ENCODE measurements at places on chromosomes 12 and 14.

DNA sequence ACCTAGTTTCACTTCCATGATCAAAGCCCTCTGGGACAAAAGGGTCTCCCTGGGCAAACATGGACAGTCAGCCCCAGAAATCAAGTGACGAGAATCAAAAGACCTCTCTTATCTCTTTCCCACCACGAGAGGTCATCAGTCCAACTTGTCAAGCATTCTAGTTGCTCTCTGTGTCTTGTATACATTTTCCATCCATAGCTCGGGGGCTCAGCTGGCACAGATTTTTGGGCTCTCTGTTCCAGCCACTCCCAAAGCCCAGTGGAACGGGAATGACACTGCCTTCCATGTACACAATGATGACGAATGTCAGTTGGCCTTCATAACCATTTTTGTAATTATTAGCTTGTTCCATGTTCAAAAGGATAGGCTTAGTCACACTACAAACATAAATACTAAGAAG, 29.7 kb downstream of the NOS1 start:
- no peak for DNase-seq

DNA sequence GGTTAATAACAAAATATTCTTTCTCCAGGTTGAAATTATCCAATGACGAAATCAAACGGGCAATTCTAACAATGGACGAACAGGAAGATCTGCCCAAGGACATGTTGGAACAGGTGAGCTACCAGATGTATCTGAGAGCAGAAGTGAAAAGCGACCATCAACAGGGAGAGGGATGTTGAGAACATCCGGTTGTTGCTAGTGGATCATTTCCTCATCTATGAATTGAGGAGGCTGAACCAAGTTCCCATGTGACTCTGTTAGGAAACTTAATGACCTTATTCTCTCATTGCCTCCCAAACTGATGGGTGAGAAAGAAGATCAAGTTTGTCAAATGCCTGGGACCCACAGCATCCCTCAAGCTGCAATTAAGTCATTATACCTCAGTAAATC, 117.7 kb downstream of the GPR135 start:
- no peak for DNase-seq

- peak; percentile 70 for DNase-seq
Observed at GRCh38 chr12:18747895-18748294, 10.0 kb downstream of the CAPZA3 start.

- no peak for DNase-seq
Observed at GRCh38 chr14:46325157-46325556, 326.4 kb downstream of the RPL10L start.

GRCh38 chr12:113903381-113903863, 62.7 kb downstream of the RBM19 start:
- peak; percentile 6 for DNase-seq

DNA sequence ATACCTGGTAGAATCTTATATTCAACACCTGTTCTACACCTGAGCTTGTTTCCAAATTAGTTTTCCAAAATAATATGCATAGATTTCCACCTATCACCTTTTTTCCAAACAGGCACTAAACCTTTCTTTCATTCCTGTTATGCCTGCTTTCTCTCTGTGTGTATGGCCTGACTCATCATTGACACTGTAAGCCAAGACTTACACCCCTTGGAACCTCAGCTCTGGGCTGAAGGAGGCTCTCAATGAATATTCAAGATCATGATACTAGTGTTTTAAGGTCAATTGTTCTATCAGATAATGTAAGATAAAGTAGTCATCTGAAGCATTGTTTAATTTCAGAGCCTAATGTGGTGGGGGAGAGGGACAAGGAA, 1193.3 kb downstream of the FLRT2 start:
- DNase-seq = no peak

DNA sequence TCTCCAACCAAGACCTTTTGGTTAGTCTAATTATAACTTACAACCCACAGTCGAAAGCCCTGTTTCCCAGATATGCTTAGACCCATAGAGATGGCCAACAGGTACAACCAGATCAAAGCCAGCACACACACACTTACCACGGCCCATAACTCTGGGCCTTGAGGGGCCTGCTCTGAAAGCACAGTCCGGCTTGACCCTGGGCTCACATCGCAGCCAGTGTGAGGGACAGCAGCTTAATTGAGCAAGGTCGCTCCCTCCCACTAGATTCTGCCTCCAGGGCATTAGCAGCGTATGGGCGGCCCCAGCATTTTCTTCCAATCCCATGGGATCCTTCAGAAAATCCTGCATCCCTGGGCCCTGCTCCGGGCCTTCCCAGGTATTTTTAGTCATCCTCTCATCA, 157.4 kb upstream of the FKBP4 start:
- DNase-seq = no peak

GRCh38 chr12:82527165-82527780, 159.4 kb upstream of the TMTC2 start:
- peak; percentile 15 for DNase-seq

DNA sequence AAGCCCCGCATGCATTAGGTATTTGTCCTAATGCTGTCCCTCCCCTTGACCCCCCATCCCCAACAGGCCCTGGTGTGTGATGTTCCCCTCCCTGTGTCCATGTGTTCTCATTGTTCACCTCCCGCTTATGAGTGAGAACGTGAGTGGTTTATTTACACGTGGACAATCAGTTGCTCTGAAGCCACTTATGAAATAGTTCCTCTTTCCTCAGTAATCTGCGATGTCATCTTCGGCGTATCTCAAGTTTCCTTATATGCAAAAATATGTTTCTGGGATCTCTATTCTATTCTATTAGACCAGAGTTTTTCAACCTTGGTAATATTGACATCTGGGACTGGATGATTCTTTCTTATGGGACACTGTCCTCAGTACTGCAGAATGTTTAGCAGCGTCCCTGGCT, 56.0 kb upstream of the DCD start:
- no peak for DNase-seq

GRCh38 chr12:115312901-115313300, 628.9 kb upstream of the TBX3 start:
- no peak for DNase-seq

- peak; percentile 97 for DNase-seq
Observed at GRCh38 chr14:35374263-35374712, 30.3 kb downstream of the NFKBIA start.

- no peak for DNase-seq
Observed at GRCh38 chr12:46493834-46494181, 121.2 kb upstream of the SLC38A2 start.
